Inflammatory macrophage (primary cell): ENCODE measurements at places on chromosomes 1 and 21.

DNA sequence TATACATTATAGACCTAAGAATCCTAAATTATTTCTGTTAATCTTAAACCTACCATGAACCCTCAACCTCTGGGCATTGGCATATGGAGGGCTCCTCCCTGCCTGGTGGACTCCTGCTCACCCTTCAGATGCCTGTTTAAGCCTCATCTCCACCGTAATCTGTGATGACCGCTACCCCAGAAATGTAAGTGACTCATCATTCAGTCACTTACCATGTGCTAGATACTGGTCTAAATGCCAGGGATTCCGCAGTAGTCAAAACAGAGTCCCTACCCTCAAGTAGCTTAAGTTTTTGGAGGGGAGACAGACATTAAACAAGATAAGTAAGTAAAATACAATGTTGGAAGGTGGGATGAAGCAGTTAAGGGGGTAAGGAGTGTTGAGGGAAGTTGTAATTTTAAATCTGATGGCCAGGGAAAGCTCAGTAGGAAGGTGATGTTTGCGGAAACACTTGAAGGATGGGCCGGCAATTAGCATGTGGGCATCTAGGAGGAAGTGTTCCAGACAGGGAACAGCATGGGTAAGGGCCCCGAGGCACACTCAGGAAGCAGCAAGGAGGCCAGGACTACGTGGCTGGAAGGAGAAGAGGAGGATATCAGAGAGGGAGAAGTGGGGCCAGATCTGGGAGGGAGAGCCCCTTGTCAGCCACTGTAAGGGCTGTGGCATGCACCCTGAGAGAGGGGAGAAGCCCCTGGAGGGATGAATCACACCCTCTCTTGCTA, 141.7 kb upstream of the HOOK1 start:
- DNase-seq: peak; percentile 60

DNA sequence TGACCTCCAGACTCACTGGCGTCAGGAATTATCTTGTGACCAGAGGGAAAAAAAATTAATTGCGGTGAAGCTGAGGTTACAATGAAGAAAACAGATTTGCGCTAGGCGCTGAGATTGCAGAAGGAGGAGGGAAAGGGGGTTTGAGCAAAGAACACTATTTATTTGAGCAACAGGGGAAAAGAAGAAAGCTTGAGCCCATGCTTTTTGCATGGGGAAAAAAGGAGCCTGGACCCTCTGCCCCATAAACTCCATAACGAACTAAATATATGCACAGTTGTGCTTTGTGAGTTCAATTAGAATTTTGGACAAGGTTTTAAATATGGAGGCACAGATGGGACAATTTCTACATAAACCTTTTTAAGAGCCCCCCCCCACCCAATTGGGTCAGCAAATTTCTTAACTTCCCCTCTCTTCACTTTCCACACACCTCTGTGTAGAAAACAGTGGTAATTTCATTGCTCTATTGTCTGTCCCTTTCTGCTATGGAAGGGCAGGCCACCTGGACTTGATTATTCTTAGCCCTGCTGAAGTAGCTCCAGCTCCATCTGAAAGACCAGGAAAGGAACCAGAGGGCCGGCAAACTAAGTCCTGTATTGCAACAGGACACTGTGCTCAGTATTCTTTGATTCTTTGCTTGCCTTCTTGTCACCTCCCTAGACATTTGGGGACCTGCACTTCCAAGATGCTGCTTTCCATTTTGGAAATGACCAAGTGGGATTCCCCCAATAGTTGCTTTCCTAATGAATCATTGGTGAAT, 862 bp upstream of the ID3 start:
- peak; percentile 89 for DNase-seq

DNA sequence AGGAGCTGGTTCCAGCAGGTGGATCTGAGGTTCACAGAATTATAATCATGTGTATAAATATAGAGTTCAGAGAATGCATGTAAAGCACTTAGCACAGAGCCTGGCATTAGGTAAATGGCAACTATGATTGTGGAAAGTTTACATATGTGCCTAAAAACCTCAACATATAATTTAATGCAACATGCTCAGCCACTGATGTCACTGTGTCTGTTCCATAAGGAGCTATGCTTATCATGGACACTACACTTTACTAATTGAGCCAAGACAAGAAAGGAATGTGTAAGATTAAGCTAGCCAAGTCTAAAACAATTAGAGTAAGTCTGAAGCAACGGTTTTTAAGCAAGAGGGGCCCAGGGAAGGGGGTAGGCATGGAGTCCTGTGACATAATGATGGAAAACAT, 61.5 kb downstream of the GNG12 start:
- DNase-seq: no peak

- DNase-seq: no peak
Observed at GRCh38 chr1:212009561-212009960, 25.8 kb downstream of the INTS7 start.

DNA sequence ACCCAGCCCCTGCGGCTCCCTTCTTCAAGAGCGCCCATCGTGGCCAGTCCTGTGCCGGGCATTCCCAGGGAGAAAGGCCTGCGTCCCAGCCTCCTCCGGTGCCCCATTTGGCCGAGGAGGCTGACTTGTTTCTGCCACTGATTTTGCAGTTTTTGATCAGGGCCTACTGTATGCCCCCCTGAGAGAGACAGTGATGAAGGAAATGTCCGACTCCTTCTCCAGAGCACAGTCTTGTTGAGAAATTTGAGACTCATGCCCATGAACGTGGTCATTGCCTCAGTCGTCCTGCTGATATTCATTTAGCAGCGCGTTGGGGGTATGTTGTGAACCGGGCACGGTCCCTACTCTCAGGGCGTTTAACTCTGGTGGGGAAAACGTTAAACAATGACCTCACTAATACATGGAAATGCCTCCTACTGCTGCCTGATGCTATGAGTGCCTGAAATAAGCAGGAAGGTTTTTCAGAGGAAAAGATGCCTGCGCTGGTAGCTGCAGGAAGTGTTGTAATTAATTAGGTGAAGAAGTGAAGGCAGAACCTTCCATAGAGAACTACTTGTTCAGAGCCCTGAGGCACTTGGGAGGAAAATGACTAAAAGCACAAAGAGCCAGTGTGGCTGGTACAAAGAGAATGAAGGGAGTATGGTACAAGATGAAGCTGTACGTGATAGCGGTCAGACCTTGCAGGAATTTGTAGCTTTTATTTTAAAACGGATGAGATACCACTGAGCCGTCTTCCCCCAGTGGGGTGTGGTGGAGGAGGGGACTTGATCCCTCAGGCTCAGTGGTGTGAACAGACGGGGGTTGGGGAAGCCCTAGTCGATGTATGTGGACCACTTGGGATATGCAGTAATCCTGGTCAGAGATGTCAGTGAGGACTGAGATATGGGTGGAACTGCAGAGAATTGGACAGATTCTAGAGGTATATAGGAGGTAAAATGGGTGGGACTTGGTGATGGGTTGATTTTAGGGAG, 730 bp downstream of the ZCCHC17 start:
- peak; percentile 18 for DNase-seq
